ENCODE measurements at places on chromosomes 5 and 9.

GRCh38 chr5:76787237-76787636, 31.6 kb upstream of the F2RL1 start:
- no peak for DNase-seq

GRCh38 chr9:6922124-6922676, 164.4 kb downstream of the KDM4C start:
- DNase-seq: no peak

- DNase-seq: no peak
Measured at GRCh38 chr5:30539004-30539634, 654.4 kb upstream of the CDH6 start.

DNA sequence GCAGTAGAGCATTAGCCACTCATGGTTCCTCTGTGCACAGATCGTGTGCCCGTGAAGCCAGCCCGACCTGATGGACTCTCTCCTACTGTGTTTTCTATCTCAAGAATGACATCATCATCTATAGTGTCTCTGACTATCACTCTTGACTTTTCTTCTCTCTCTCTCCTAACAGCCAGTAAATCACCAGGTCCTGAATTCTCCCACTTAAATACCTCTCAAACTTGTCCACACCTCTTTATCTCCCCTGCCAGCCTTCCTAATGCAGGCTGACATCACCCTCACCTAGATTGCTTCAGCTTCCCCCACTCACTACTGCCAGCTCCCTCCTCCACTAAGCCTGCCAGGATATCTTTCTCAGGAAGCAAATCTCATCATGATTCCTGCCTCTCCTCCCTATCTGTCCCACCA, 90.6 kb upstream of the MIER3 start:
- DNase-seq: no peak

- DNase-seq: no peak
Measured at GRCh38 chr5:176608142-176608705, 1.7 kb downstream of the GPRIN1 start.

DNA sequence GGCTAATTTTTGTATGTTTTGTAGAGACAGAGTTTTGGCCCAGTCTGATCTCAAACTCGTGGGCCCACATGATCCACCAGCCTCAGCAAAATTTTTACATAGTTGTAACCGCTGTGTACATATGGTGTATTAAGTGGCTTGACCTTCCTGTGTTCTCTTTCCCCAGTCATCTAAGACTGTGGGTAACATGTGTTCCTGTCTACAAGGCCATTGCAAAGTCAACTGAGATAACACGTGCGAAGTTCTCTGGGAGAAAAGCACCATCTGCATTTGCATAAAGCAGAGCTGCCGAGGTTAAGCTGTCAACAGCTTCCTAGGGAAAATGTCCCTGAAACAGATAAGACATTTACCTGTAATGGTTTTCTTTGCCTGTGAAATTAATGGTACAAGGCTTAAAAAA, 273.7 kb downstream of the FANCC start:
- DNase-seq: no peak

DNA sequence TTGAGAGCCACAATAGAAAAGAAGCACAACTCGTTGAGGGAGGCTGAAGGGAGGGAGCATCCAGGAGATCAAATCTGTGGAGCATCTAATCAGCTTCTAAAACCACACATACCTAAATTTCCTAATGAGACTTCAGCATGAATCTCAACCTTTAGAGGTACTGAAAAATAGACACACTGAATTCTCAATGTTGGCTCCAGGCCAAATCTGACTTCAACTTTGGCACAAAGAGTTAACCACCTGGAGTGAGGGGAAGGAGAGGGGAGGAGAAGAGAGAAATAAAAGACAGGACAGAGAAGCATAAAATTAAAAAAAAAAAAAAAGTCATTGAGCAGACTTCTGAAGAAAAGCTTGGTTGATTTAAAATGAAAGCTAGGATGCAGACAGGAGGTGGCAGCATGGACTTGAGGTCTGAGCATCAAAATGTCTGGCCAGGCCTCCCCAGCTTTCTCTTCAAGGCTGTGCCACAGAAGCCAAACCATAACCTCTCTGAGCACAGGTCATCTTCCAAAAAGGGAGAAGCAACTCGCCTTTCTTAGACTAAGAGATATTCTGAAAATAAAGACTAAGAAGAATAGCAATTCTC, 205.6 kb downstream of the DENND1A start:
- DNase-seq: no peak

DNA sequence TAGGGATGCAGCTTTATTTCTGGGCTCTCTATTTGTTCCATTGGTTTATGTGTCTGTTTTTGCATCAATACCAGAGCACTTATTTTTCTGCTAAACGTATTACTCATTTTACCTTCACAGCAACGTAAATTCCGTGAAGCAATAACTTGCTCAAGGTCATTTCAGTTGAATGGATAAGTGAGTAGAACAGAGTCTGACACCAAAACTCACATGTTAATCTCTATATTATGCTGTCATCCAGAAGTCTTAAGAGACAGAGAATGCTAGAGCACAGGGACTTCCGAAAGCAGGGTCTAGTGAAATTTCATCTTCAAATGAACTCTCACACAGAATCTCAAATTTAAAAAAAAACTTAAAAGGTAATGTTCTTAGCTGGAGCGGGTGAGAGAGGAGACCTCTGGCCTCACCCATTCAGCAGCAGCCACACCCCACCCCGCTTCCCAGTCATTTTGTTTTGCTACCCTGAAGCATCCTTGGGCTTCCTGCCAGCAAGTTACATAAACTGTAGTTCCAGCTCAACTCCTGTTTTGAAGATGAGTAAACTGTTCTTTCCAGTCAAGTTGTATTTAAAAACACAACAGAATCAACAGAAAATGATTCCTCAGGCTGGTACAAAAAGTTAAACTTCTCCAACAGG, 69.3 kb downstream of the TRIM36 start:
- DNase-seq: no peak

GRCh38 chr9:98778251-98778650, 18.1 kb downstream of the ANKS6 start:
- DNase-seq: no peak

- DNase-seq: no peak
Measured at GRCh38 chr9:126695701-126696400, 82.1 kb downstream of the LMX1B start.

DNA sequence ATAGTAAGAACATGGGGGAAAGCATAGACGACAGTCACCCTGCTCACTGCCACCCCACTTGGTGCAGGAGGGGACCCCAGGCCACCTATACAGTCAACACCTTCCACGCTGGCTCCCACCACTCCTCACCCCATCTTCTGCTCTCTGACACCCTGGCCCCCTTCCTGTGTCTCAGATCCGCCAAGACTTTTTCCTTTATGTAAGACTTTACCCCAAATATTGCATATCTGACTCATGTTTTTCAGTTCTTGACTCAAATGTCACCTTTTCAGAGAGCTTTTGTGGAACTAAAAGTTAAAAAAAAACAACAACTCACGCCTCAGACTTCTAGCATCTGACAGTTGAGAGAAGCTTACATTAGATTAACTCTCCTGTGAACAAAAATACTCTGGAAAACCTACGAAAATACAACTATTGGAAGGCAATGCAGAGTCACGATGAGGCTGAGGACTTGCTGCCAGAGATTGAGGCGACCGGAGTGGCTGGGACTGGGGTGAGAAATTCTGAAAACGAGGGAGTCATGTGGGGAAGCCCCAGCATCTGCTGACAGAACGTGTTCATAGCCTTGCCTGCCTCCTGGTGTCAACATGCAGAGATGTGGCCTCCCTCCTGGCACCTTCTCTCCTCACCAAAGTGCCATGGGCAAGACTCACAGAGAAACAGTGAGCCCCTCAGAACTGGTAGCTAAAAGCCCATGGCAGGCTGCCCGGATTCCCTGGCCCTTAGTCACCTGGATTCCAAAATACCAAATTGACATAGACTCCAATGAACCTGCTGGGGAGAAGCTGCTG, 22.4 kb upstream of the FCN2 start:
- DNase-seq: no peak

- DNase-seq: no peak
Measured at GRCh38 chr9:112125951-112126388, 49.1 kb downstream of the SUSD1 start.

DNA sequence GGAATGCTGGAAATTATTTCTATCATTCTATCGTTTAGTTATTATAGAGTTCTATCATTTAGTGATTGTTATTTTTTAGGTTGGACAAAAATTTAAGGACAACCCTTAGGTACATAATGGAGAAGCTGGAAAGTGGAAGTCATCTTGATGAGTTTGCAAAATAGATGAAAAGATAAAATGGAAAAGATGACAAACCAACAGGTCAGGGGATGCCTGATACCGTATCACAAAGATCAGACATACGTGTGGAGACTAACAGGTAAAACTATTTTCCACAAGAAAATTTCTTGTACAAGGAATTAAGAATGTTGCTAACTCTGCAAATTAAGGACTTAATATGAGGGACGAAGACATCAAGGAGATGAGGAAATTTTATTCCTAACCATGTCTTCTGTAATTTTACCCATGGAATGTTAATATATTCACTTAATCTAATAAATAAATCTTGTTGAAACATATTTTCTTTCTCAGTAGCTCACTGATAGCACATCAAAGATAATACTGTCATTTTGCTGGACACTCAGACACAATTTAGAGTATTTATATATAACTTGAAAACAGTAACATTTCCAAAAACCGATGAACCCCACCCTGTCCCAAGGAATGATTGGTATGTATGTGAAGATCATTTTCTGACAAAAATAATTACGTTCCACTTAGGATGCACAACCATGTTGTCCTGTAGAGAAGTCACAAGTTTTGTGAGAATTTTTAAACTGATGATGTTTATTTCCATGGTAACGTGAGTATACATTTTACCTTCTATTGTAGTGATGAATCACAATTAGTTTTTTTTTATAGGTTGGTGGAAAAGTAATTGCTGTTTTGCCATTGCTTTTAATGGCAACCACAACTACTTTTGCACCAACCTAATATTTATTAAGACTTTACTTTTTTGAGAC, 2.6 kb downstream of the LURAP1L start:
- no peak for DNase-seq

- DNase-seq: no peak
Measured at GRCh38 chr9:91485006-91485405, 61.4 kb upstream of the NFIL3 start.

- no peak for DNase-seq
Measured at GRCh38 chr5:136159457-136159856, 26.8 kb downstream of the SMAD5 start.

GRCh38 chr5:115627295-115627865, 1.5 kb upstream of the TMED7 start:
- DNase-seq: no peak

DNA sequence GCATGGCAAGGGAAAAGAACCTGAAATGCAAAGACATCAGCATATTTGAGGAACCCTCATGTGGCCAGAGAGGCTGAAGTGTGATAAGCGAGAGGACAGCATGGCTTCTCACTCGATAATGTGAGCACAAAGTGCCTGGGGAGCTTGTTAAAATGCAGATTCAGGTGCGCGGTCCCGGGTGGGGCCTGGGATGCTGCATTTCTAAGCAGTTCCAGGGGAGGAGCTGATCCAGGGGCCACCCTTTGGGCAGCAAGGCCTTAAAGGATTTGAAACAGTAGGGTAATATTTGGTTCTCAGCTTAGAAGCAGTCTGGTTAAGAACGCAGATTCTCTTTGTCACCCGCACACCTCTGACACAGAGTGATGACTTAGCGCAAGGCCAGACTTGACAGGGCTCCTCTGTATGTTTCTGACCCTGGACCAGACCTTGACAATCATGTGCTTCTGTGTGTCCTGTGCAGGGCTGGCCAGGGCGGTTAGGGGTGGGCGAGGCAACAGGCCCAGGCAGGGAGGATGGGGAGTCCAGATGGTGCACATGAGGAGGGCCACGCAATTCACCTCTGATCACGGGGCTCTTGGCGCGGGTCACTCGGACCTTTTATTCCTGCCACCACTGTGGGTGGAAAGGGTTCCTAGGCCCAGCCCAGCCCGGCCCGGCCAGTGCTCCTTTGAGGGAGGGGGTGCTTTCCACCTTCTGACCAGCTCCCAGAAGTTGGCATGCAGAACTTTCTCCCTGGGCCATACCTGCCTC, 62.8 kb upstream of the TBC1D2 start:
- DNase-seq: no peak

DNA sequence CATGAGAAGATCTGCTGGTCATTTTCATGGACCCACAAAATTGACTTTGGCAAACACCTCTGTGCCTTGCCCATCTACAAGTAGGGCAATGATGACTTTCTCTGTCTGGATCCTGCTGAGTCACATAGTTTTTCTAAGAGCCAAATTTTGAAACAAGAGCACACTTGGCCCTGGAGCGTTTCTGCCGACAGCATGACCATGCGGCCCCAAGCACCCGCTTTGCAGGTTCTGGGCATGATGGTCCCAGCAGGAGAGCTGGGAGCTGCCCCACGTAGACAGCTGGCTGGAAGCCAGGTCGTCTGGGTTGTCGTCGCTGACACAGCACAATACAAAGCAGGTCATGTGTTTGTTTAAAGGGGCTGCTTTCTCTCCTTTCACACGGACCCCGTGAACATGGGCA, 159.8 kb downstream of the SYK start:
- DNase-seq: no peak

- no peak for DNase-seq
Measured at GRCh38 chr5:172572440-172572839, 68.6 kb upstream of the NEURL1B start.

Data from stimulated activated CD4-positive, alpha-beta T cell treated with anti-CD3 and anti-CD28 coated beads, Interleukin-12 subunit alpha, Interleukin-12 subunit beta, amount 100 ng/mL, for 4 hours (primary cell).